ENCODE measurements at places on chromosomes 16 and 17.

GRCh38 chr16:27341549-27341948 is 27.8 kb downstream of the IL4R start:
- DNase-seq, result no peak

DNA sequence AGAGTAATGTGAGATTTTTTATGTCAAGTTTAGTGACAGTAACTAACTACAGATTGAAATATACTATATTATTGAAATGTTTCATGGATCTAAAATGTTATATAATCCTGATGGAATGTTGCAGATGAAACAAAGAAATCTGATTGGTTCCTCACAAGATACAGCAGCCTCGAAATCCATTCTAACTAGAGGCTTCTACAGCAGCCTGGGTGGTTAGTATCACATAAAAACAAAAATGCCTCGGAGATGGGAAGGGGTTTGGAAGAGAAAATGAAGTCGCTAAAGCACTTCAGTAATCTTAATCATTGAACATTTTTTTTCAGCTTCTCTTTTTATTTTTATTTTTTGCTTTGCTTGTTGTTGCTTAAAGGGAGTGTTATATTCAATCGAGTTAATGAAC is 75.2 kb downstream of the TANC2 start:
- DNase-seq, result no peak

DNA sequence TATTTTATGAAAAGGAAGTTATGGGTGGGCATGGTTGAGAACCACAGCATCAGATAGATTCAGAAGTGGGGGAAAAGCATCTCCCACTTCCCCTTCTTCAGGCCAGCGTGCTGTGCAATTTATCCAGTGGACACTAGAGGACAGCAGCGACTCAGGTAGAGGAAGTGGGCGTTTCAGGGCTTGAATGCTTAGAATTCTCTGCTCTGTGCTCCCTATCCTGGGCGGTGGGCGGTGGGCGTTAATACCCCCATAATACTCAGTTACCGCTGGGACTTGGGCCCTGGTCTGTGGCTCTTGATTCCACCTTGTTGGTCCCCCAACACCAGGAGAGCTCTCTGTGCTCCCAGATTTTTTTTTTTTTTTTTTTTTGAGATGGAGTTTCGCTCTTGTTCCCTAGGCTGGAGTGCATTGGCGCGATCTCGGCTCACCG is 3.7 kb upstream of the LYZL6 start:
- peak; percentile 10 for DNase-seq

- DNase-seq, result no peak
Measured at GRCh38 chr17:42276609-42277341, 584 bp upstream of the STAT5B start.

DNA sequence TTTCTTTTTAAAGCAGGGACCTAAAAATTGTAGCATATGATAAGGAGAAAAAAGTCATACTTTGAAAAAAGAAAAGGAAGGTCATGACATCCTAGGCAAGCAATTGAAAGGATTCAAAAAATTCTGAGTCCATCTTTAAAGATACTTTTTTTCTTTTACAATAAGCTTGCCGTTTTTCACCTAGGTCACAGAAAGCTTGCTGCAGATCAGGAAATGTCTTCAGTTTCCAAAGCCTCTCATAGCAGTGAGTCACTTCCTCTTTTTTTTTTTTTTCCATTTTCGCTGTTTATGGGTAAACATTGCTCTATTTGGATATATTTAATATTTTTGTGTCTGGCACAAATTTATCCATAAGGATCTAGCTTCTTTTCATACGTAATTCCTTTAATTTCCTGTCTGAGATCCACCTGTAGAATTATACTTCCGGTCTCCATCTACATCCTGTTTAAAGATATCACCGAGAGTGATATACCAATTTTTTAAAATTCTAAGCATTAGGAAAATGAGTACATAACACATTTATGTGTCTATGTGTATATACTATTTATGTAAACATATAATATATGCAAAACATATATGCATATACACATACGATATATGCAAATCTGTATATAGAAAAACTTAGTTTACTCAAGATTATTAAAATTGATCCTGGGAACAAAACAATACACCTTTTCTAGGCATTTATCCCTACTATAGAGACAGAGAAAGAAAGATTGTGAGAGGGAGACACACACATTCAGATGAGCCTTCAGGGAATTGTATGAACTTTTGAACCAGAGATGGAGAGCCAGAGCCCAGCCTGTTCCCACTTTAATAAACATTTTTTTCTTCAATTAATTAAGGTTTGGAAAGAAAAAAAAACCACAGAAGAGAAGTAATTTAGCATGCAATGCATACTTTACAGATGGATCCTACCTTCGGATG is 134.4 kb downstream of the SKAP1 start:
- DNase-seq, result no peak

DNA sequence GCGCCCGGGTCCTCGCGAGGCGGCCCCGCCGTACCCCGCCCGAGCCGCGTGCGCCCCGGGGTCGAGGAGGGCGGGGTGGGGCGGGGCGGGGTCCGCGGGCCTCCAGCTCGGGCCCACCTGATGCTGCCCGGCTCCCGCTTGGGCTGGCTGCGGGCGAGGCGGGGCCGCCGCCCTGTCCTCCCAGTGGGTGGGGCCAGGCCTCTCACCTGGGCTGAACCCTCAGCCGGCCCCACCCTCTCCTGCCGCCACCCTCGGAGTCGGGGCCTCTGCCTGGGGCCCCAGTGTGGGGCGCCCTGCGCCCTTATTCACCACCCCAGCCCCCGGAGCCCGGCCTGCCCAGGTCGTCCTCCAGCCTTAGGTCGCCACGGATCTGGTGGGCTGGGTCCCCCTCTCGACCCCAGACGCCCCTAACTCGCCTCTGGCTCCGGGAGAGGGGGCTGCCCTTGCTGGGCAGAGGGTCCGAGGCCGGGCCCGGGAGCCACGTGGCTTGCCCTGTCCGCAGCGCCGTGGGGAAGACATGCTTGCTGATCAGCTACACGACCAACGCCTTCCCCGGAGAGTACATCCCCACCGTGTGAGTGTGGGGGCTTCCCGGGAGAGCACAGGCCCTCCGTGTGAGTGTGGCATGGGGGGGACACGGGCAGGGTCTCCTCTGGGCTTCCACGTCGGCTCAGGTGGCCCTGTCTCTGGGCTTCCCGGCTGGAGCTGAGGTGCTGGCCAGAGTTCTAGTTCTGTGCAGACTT is 578 bp downstream of the RAC3 start:
- DNase-seq, result peak; percentile 55

- DNase-seq, result no peak
Measured at GRCh38 chr17:42920922-42921321, 20.3 kb downstream of the G6PC1 start.

DNA sequence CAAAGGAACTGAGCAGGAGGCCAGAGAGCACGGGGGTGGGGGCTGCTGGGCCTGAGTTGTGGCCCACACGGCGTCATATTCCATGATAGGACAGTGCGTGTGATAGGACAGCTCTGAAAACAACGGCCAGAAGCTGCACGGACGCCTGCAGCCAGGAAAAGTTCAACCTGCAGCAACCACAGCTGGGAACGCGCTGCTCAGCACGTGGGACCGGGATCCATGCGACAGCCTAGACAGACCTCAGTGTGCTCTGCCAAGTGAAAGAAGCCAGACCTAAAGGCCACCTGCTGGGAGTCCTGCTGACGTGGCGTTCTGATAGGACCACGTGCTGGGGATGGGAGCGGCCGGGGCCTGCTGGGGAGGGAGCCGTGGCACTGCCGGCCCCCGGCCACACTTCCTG is 21.6 kb downstream of the CTU2 start:
- DNase-seq, result no peak

DNA sequence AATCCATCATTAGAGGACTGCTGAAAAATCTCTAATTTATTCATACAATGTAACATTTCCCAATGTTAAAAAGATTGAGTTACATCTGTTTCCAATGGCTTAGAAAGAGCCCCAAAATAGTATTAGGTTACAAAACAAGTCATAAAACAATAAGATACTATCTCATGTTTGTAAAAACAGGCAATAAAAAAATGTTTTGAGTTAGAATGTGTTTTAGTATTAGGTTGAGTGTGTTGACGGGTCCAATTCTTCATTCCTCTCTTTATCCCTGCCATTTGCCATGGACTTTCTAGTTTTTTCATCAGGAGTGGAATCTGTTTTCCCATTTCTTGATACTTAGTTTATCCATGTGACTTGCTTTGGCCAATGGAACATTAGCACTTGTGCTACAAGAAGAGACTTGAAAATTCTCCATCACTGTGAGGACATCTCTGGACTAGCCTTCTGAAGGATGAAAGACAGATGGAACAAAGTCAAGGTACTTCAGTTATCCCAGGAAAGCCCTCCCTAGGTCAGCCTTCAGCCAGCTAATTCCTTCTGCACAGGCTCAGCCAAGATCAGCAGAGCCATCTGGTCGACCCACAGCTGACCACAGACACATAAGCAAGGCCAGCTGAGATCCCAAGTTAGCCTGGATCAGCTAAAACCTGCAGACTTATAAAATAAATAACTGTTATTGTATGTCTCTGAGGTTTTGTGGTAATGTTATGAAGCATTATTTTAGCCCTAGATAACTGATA is 83.3 kb downstream of the HS3ST3A1 start:
- DNase-seq, result no peak

DNA sequence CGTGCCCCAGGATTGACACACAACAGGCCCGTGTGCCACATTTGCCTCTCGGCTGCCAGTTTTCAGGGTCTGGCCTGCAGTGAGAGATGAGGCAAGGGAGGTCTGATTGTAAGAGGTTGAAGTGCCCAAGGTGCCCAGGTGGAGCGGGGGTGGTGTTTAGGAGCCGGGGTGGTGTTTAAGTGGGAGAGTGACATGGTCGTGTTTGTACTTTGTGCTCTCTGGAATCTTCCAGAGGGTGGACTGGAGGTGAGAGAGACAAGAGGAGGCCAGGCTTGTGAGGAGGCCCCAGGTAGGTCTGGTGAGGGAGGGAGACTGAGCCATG is 10.5 kb downstream of the SLC5A10 start:
- DNase-seq, result no peak

GRCh38 chr17:72538901-72539352 is 418.1 kb downstream of the SOX9 start:
- no peak for DNase-seq

GRCh38 chr16:53922807-53923571 is 219.0 kb downstream of the FTO start:
- DNase-seq, result no peak

- peak; percentile 90 for DNase-seq
Measured at GRCh38 chr17:42561897-42562387, at the start of gene COASY. TSS of gene COASY (plus strand) at chr17:42562148. CDS start at chr17:42562623, 475 bp downstream.

- no peak for DNase-seq
Measured at GRCh38 chr17:57419940-57420550, 163.7 kb downstream of the MSI2 start.

- DNase-seq, result no peak
Measured at GRCh38 chr16:53262645-53263044, 171.6 kb upstream of the RBL2 start.

Data from stimulated activated CD4-positive, alpha-beta T cell treated with anti-CD3 and anti-CD28 coated beads, Interleukin-15, amount 100 ng/mL, for 48 hours (primary cell).